Activated T-cell treated with anti-CD3 and anti-CD28 coated beads for 1 hour (primary cell): ENCODE measurements at places on chromosomes 3 and 15.
A peak's percentile ranks its signal among the peaks of the same experiment; 100 is the strongest.

DNA sequence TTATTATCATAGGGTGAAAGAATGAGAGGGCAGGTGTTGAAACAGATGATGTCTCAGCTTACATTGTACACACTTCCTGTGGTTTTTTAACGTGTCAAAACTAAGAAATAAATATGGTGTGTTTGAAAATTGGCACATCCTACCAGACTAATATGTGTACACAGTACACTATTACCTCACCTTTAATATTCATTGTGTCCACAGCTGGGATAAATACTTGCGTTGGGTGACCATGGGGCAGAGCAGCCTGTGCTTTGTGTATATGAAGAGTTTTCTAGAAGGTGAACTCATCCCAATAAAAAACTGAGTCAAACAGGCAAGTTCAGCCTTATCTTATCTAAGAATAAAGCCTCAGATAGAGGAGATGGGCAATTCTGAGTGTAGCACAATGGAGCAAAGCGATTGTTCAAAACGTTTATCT, 17.3 kb downstream of the SUCNR1 start:
- DNase-seq = no peak

- DNase-seq = no peak
These were observed 42.8 kb upstream of the FBXL22 start for GRCh38 chr15:63554337-63554927.

GRCh38 chr3:191393146-191393545, 62.8 kb upstream of the UTS2B start:
- no peak for DNase-seq

- DNase-seq = no peak
These were observed 24.5 kb downstream of the LPP start for GRCh38 chr3:188178293-188178936.

DNA sequence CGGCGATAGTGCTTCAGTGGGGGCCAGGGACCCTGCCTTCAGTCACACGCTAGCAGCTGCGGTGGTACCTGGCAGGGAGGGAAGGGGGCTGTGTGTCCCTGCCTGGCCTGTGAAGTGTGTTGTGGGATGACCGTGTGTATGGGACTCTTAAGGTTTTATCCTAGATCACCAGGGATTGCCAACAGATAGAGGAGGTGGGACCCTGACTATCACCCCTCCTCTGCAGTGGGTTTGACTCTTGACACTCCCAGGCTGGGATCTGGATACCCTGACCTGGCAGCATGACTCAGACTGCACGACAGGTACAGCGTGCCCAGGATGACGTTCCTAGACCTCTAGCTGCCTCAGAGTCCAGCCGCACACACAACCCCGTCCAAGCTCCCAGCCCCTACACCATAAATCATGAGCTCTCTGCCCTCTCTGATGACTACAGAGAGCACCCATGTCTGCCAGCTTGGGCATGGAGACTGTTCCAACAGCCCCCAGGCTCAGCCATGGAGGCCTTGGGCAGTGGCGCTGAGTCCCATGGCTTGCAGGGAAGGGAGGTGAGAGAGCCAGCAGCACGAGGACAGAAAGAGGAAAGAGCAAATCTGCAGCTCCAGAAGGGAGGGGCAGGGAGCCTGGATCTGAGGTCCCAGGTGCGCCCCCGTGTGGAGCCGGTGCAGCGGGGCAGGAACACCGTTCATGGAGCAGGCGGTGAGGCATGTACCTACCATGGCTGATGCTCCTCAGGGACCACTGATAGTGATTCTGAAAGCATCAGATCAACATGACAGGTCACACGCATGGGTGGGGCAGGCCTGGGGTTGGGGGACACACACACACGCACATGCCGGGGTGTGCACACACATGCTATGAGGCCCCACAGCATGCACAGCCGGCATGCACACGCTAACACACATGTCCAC, 71.0 kb downstream of the ADAMTS7 start:
- peak; percentile 19 for DNase-seq

GRCh38 chr3:122974764-122975162, 52.8 kb downstream of the SEMA5B start:
- DNase-seq = no peak

- no peak for DNase-seq
These were observed 28.2 kb upstream of the MGA start for GRCh38 chr15:41631880-41632470.
